Breast epithelium (tissue), 4 donors: ENCODE measurements at places on chromosomes 2 and 18. TPM values are rescaled to one million over a fixed set of nuclear protein-coding genes. Genes with fewer than 3 reads are reported as not detected.

LCT gene
- not detected for total RNA-seq

TLX2 gene
- total RNA-seq = not detected

TOGARAM2 gene
- total RNA-seq = 0.15 TPM

FNDC4 gene
- 57.3 TPM for total RNA-seq

LYG1 gene
- 0.80 TPM for total RNA-seq

CRYGD gene
- not detected for total RNA-seq

ALLC gene
- total RNA-seq = 0.16 TPM

DHX57 gene
- 17.4 TPM for total RNA-seq

POTEI gene
- total RNA-seq = 1.2 TPM

ADGRF3 gene
- total RNA-seq = not detected

DLX1 gene
- total RNA-seq = not detected

HNMT gene
- total RNA-seq = 174 TPM

RSAD2 gene
- total RNA-seq = 0.33 TPM

SPP2 gene
- total RNA-seq = not detected

LIPG gene
- 1.6 TPM for total RNA-seq

RNF152 gene
- 8.6 TPM for total RNA-seq

RGPD3 gene
- 0.80 TPM for total RNA-seq

GPD2 gene
- 79.6 TPM for total RNA-seq

LAMA3 gene
- 173 TPM for total RNA-seq

ANKRD30B gene
- 11.0 TPM for total RNA-seq

FOXI3 gene
- total RNA-seq = not detected

KLHL30 gene
- 0.98 TPM for total RNA-seq

- no peak overlapping the region for H3K27ac ChIP-seq
- no peak overlapping the region for H3K4me3 ChIP-seq
Observed at GRCh38 chr2:54984476-54984875, 65.8 kb downstream of the RTN4 start.

- no peaks in the 10 kb centered on the region for H3K36me3 ChIP-seq
- peaks cover 10% of the 10 kb centered on the region for H3K4me1 ChIP-seq
- H3K27ac ChIP-seq = peak overlapping the region; percentile 86
- DNase-seq = no peak
Observed at GRCh38 chr2:53786352-53786704, 425 bp downstream of the ASB3 start.

- no peak overlapping the region for H3K4me3 ChIP-seq
- no peaks in the 10 kb centered on the region for H3K4me1 ChIP-seq
- no peaks in the 10 kb centered on the region for H3K36me3 ChIP-seq
- DNase-seq = no peak
- H3K27ac ChIP-seq = no peak overlapping the region
Observed at GRCh38 chr2:61363580-61363979, 107.3 kb downstream of the USP34 start.

GRCh38 chr2:223123855-223124610 is 72.0 kb downstream of the KCNE4 start:
- H3K4me3 ChIP-seq = no peak overlapping the region
- H3K36me3 ChIP-seq = no peaks in the 10 kb centered on the region
- no peaks in the 10 kb centered on the region for H3K4me1 ChIP-seq
- H3K27ac ChIP-seq = no peak overlapping the region
- H3K27me3 ChIP-seq = no peaks in the 10 kb centered on the region

GRCh38 chr2:165870346-165870745 is 76.3 kb upstream of the GALNT3 start:
- H3K27ac ChIP-seq = no peak overlapping the region
- H3K4me3 ChIP-seq = no peak overlapping the region
- H3K27me3 ChIP-seq = no peaks in the 10 kb centered on the region
- no peaks in the 10 kb centered on the region for H3K4me1 ChIP-seq

DNA sequence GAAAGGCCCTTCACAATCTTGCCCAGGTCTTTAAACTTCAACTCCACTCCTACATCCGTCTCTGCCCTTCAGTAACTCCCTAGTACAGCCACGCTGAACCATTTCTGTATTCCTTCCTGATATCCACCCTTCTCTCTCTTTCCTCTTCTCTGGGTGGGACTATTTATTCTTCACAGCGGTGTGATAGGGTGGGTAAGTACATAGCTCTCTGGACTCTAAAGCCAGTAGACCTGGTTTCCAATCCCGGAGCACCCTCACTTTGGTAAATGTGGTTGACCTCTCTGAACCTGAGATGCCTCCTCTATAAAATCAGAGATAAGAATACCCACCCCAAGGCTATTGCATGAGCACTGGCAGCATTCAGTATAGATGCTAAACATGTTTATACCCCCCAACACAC is 86.7 kb downstream of the ATL2 start:
- H3K4me1 ChIP-seq = no peaks in the 10 kb centered on the region
- no peak overlapping the region for H3K4me3 ChIP-seq
- no peaks in the 10 kb centered on the region for H3K27me3 ChIP-seq
- no peak for DNase-seq
- H3K27ac ChIP-seq = no peak overlapping the region

GRCh38 chr2:198692907-198693510 is 764.7 kb downstream of the SATB2 start:
- no peak overlapping the region for H3K4me3 ChIP-seq
- no peak overlapping the region for H3K27ac ChIP-seq
- H3K4me1 ChIP-seq = no peaks in the 10 kb centered on the region
- no peak for DNase-seq

- no peak overlapping the region for H3K4me3 ChIP-seq
- no peaks in the 10 kb centered on the region for H3K4me1 ChIP-seq
- H3K27ac ChIP-seq = no peak overlapping the region
Observed at GRCh38 chr2:58764338-58765104, 523.4 kb upstream of the FANCL start.

- no peaks in the 10 kb centered on the region for H3K4me1 ChIP-seq
- H3K27ac ChIP-seq = no peak overlapping the region
- H3K27me3 ChIP-seq = no peaks in the 10 kb centered on the region
- H3K4me3 ChIP-seq = no peak overlapping the region
- H3K36me3 ChIP-seq = no peaks in the 10 kb centered on the region
- DNase-seq = no peak
Observed at GRCh38 chr2:51918113-51918512, 886.2 kb upstream of the NRXN1 start.

DNA sequence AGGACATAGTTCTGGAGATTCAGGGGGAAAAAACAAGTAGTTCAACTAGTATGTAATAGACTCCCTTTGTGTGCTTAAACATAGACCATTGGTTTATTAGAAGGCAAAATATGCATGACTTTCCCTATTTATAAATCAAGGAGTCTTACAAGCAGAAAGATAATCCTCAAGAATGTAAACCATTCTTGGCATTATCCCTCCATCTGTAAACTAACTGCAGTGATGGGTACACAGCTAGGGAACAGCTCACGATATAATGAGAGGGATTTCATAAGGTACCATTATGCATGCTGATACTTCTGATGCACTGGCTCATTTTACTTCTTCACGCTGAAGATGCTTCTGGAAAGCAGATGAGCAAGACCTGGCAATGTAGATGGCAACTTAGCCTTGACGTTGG is 878 bp downstream of the FBXO15 start:
- no peak for DNase-seq
- H3K27me3 ChIP-seq = no peaks in the 10 kb centered on the region
- no peak overlapping the region for H3K4me3 ChIP-seq
- no peaks in the 10 kb centered on the region for H3K4me1 ChIP-seq

GRCh38 chr2:113013336-113013661 is 8.0 kb downstream of the IL36A start:
- H3K4me3 ChIP-seq = no peak overlapping the region
- DNase-seq = no peak
- no peaks in the 10 kb centered on the region for H3K36me3 ChIP-seq
- H3K27me3 ChIP-seq = no peaks in the 10 kb centered on the region

DNA sequence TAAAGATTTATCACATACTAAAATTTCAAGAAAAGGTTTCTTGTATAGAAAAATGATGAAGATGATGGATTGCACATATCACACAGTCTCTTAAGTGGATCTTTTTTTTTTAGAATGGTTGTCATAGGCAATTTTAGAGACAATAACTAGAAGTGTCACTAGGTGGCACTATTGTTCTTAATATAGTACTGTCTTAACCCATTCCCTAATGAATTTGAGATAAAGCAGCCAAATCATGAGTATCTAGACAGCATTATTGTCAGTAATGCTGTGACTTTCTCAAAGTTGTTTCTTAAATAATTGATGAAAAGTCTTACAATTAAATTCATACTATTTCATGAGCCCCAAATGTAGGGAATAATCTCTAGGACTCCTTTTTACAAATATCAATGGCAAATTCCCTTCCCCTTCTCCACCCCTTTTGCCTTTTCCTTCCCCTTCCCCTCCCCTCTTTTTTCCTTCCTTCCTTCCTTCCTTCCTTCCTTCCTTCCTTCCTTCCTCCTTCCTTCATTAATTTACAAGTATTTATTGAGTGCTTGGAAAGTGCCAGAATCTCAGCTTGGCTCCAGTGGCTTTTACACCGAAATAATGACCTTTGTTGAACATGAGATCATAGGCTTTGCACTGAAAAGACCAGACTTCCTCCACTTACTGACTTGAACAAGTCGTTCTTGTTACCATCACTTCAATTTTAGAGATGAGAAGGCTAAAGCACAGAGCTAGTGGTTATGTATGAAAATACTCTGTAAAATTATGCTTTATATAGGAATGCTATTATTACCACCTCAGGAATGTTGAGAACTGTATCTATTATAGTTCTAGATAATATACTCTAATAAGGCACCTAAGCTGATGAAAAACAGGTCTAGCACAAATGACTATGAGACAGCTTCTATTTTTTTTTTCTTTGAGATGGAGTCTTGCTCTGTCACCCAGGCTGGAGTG is 19.8 kb downstream of the MYL12B start:
- H3K27ac ChIP-seq = no peak overlapping the region
- H3K4me3 ChIP-seq = no peak overlapping the region
- H3K27me3 ChIP-seq = no peaks in the 10 kb centered on the region

DNA sequence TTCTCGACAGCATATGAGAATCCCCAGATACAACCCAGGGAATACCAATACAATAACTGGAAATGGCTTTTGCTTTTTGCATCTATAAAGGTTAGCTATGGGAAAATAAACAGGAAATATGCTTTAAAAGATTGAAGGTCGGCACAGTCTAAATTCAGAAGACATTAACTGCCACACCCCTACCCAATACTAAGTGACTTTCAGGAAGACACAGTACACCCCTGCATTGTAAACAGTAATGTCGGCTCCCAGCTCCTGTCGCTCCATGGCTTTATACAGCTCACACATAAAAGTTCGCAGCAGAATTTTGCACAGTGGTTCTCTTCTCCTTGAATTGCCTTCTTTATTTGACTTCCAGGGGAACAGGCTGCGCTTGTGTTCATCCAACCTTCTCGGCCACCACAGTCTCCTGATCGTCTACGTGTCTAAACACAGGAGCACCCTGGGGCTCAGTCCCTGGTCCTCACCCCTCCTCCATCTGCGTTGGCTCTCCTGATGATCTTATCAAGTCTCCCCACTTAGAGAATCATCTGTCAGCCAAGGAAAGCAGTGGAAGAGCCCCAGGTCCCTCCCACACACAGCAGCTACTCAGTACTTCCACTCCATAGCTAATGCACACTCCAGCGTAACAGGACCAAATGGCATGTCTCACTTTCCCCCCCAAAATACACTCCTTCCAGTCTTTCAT is 22.7 kb downstream of the CYB5A start:
- no peaks in the 10 kb centered on the region for H3K4me1 ChIP-seq
- no peaks in the 10 kb centered on the region for H3K27me3 ChIP-seq
- no peak overlapping the region for H3K4me3 ChIP-seq
- DNase-seq = no peak
- no peaks in the 10 kb centered on the region for H3K36me3 ChIP-seq

GRCh38 chr2:16900405-16901025 is 234.9 kb upstream of the CYRIA start:
- no peak for DNase-seq
- H3K4me1 ChIP-seq = no peaks in the 10 kb centered on the region
- no peaks in the 10 kb centered on the region for H3K27me3 ChIP-seq

DNA sequence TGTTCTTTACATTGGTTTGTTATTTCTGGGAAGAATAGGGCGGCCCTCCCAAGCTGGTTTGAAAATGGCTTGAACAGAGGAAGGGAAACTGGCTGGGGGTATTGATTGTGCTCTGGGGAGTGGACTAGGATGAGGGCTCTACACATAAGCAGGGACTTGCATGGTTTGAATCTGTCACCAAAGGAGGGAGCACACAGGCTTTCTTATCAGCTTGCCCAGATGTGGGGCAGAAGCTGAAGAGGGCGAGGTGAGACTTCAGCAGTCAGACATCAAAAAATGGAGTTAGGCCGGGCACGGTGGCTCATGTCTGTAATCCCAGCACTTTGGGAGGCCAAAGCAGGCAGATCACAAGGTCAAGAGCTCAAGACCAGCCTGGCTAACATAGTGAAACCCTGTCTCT is 7.2 kb upstream of the RAB12 start:
- no peaks in the 10 kb centered on the region for H3K4me1 ChIP-seq
- H3K4me3 ChIP-seq = no peak overlapping the region
- no peaks in the 10 kb centered on the region for H3K36me3 ChIP-seq

DNA sequence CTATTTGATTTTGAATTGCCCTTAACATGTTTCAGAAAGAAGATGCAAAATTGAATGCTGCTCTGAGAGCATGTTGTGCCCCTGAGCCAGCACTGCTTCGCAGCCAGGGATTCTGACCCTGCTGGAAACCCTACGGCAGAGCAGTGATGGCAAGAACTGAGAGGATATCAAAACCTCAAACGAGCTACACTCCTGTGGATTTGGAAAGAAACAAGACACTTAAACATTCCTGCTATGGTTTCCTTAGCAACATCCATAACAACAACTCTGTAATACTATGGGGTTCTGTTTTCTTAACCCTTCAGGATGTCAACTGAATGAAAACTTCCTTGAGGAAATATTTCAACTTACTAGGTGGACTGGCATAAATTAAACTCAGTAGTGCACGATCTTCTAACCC is 649.1 kb downstream of the NYAP2 start:
- no peaks in the 10 kb centered on the region for H3K27me3 ChIP-seq
- no peak for DNase-seq
- H3K36me3 ChIP-seq = no peaks in the 10 kb centered on the region

GRCh38 chr18:67514465-67514864 is 2.1 kb downstream of the DSEL start:
- no peak overlapping the region for H3K27ac ChIP-seq
- no peaks in the 10 kb centered on the region for H3K36me3 ChIP-seq
- no peaks in the 10 kb centered on the region for H3K27me3 ChIP-seq
- DNase-seq = no peak

DNA sequence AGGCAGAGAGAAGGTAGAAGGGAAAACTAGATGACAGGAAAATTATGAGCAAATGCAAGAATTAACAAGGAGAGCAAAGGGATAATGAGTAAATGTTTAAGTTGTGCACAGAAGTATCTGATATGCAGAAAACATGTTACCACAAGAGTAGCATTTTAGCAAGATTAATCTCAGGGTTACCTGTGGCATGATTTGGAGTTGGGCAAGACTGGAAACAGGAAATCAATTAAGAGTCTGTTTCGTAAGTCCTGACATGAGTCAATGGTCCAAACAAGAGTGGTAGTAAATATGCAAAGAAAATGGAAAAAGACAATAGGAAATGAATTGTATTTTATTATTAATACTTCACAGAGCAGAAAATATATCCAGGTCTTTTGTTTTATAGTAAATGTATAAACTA is 17.3 kb upstream of the MTX2 start:
- no peak overlapping the region for H3K27ac ChIP-seq
- no peaks in the 10 kb centered on the region for H3K27me3 ChIP-seq
- no peaks in the 10 kb centered on the region for H3K4me1 ChIP-seq
- no peak overlapping the region for H3K4me3 ChIP-seq
- H3K36me3 ChIP-seq = no peaks in the 10 kb centered on the region
- no peak for DNase-seq

- no peaks in the 10 kb centered on the region for H3K36me3 ChIP-seq
- H3K27ac ChIP-seq = no peak overlapping the region
- peaks cover 5% of the 10 kb centered on the region for H3K4me1 ChIP-seq
- H3K4me3 ChIP-seq = no peak overlapping the region
- no peaks in the 10 kb centered on the region for H3K27me3 ChIP-seq
- no peak for DNase-seq
Observed at GRCh38 chr2:111685342-111685741, 198.7 kb downstream of the ANAPC1 start.
